ENCODE measurements at places on chromosomes 2 and 18.

GRCh38 chr18:71630696-71631095 is 913.4 kb downstream of the CBLN2 start:
- no peak for DNase-seq

DNA sequence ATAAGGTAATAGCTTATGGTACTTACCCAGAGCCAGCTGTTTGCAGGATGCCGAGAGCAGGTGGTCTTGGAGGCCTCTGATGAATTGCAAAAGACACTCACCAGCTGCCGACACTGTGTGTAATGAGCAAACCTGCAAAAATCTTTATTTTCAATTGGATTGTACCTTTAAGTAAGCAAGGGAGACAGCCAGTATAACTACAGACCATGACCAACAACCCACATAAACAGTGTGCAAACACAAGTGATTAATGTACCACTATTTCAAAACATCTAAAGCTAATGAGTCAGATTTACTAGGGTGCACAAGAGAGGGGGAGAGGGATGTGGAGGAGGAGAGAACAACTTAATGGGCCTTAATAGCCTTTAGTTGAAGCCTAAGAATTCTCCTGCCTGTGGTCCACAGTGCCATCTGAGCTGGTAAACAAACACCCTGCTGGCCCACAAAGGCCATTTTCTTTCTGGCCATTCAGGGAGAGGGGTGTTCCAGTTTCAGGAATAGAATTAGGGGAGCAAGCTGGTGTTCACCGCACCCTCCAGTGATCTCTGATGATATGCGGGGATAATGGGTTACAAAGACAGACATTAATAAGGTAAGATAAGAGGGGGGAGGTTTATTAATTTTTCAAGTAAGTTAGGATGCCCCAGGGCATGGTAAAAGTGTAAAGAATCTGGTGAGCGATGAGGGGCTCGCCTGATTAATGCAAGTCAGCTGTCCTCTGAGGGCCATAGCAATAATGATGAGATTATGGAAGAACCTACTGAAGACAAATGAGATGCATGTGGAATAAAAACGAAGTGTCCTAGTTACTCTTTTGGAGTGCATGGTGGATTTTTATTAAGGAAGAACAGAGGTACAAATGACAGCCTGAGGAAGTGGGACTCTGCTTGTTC is 196.4 kb downstream of the HRH4 start:
- no peak for DNase-seq

- DNase-seq = no peak
Observed at GRCh38 chr2:73944714-73945113, 18.0 kb downstream of the DGUOK start.

GRCh38 chr18:64330931-64331330 is 182.0 kb upstream of the LINC00305 start:
- no peak for DNase-seq

- no peak for DNase-seq
Observed at GRCh38 chr2:85755122-85756027, 1.6 kb downstream of the ATOH8 start.

- DNase-seq = no peak
Observed at GRCh38 chr2:10031886-10032745, 11.2 kb upstream of the KLF11 start.

DNA sequence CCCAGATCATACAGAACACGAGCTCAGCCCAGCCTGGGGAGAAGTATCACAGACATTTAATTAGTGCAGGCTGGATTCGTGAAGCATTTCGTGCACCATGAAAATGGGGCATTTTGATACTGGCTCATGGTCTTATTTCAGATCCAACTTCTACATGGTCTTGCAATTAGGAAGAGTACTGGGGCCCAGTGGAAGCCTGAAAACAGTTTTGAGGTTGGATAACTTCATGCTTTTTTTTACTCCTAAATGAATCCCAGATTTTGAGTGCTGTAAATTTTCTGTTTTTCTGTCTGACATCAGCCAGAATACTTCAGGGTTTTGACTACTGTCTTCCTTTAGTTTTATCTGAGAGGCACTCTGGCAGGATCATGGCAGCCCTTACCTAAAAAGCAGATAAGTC is 160.1 kb downstream of the GFPT1 start:
- no peak for DNase-seq

DNA sequence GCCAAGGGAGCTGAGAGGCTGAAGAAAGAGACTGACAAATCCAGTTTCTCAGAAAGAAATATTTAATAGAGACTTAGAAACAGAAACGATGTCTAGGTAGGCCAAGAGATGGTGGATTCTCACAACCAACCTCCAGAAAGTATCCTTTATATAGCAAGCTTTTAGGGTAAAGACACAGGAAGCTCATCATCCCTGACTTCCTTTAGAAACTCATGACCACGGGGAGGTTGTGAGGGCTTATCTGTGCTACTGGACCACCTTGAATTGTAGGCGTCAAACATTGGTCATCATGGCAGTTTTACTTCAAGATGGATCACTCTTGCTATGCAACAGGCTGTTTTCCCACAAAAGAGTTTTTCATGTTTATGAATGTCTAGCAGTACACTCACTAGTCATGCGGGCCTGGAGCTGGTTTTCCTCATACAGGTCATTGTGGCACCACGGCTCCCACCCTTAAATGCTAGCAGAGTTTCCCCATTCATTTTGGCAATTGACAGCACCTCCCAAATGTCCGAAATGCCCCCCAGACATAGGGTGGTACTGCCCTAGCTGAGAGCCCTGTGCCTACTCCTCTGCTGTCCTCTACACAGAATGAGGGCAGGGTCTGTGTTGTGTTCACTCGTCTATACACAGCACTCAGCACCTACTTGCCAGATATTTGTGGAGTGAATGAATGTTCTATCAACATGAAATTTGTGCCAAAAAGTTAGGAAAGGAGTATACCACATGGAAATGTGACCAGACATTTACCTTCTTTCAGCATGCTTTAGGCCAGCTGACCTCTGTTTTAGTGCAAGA is 89.0 kb downstream of the TMEM247 start:
- no peak for DNase-seq

GRCh38 chr2:10897956-10898355 is 13.8 kb upstream of the KCNF1 start:
- DNase-seq = no peak

GRCh38 chr2:144356402-144356801 is 163.5 kb downstream of the ZEB2 start:
- no peak for DNase-seq
